ENCODE measurements at places on chromosomes 6 and 20.

GRCh38 chr6:79797163-79797764 lies 150.1 kb downstream of the ELOVL4 start:
- DNase-seq: no peak

DNA sequence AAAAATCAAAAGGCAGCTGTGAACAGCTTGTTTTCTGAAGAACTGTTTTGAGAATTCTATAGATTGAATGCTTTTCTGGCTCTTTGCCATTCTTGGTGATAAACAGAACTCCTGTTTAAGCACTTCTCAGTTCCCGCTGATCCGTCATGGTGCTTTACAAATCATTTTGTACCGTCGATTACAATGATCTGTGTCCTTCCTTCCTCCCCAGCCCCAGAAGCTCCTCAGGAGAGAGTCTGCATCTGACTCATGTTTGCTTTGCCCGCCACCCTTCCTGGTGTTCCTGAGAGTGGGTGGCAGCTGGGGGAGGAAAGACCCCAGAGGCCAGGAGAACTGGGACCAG lies 538.6 kb upstream of the MARCKS start:
- DNase-seq: no peak

DNA sequence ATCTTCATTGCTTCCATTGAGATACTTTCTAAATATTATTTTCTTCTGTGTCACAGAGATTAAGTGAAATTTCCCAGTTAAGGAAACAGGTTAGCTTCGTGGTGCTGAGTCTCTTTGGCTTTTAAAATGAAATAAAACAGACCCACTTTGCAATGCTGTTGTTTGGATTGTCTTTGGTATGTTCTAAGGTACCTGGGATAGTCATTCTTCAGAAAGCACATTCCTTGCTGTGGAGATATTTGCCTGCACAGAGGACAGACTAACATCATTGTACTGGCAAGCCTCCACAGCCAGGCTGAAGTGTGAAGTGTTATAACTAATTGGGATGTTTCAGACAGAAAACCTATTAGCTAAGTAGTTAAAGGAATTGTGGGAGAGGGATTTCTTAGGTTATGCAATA lies 148.8 kb upstream of the EPHA7 start:
- no peak for DNase-seq

DNA sequence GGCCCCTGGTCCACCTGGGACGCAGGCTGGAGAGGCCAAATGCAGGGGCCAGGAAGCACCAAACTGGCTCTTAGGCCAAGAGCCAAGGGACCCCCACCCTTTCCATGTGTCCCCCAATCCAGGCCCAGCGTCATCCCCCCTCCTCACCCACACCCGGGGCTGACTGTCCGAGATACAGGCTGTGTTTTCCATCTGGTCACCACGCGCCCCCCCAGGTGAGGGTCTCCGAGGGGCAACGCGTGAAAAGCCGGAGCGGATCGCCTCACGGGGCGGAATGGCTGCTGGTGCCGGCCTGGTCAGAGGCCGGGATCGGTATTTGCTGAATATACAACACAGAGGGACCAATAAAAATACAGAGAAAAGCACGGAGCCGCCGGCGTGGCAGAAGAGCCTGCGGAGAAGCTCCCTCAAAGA lies 5.2 kb upstream of the ABHD16B start:
- no peak for DNase-seq

GRCh38 chr6:90572856-90573255 lies 14.0 kb downstream of the MAP3K7 start:
- no peak for DNase-seq

DNA sequence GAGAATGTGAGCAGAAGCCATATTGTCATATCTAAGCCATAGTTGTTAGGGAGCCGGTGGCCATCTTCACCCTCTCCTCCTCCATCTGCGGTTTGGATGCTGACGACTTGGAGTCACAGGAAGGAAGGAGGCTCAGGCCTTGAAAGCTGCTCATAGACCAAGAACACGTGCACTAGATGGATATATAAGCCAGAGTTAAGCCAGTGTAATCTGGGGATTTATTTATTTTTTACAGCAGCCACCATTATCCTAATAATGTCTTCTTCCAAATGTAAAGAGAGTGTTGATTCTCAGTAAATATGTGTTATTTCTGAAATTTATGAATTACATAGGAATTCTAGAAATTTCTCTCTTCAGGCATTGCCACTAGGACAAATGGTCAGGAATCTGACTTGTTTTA lies 689.9 kb downstream of the QKI start:
- no peak for DNase-seq

GRCh38 chr20:9508240-9508661 lies 6.1 kb upstream of the LAMP5 start:
- DNase-seq: no peak

DNA sequence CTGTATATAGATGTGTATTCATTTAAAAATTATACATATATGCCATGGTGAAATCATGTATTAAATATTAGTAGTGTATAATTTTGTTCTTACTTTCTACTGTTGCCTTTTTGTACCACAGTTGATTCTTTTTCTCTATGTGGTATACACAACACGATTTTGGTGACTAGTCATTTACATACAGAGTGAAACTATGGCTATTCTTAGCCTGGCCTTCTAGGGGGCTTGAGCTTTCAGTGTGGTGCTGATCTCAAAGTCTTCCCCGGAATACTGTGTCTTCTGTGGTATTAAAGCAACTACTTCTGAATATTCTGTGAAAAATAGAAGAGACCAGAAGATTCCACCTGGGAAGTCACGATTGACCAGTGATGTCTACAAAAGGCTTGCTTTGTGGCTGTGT lies 301.9 kb downstream of the UTRN start:
- no peak for DNase-seq

All from stimulated activated CD8-positive, alpha-beta memory T cell treated with anti-CD3 and anti-CD28 coated beads, Interleukin-15, amount 100 ng/mL, for 1 hour (primary cell).